CD4-positive, CD25-positive, alpha-beta regulatory T cell (primary cell): ENCODE measurements at places on chromosomes 1 and 21. TPM values are rescaled to one million over a fixed set of nuclear protein-coding genes. Genes with fewer than 3 reads are reported as not detected.

HSD11B1 gene
- total RNA-seq, result 0.47 TPM

LRRC39 gene
- 1.6 TPM for total RNA-seq

PLA2G4A gene
- total RNA-seq, result not detected

S1PR1 gene
- total RNA-seq, result 191 TPM

ZNF691 gene
- 5.3 TPM for total RNA-seq

DNA sequence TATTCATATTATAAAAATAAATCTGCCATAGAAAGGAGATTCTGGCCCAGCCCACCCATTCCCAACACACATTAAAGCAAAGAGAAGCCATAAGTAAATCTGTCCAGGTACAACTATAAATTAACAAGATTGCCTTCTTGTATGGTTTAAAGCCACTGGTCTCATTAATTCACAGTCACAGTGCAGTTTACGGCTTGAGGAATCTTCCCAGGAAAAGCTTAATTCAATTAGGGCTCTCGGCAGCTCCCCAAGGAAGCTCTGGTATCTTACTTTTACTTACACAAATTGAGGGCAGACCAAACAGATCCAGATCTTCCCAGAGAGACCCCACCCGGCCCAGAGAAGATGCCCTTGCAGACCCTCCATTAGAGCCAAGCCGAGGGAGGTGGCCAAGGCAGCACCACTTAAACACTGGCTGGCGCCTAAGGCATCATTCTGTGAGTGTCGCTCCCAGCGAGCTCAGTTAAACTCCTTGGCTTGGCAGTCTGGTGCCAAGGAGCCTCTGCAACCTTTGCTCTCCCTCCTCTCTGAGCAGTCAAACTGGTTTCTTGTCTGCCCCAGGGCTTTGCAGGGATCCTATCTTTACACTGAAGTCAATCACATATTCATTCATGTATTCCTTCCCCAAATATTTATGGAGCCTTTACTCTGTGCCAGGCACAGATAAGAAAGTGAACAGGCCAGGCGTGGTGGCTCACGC is 10.7 kb downstream of the SLC9A1 start:
- H3K27me3 ChIP-seq, result no peaks in the 10 kb centered on the region
- no peak for DNase-seq
- no peak overlapping the region for H3K4me3 ChIP-seq
- H3K27ac ChIP-seq, result no peak overlapping the region
- H3K36me3 ChIP-seq, result peaks cover 4% of the 10 kb centered on the region

DNA sequence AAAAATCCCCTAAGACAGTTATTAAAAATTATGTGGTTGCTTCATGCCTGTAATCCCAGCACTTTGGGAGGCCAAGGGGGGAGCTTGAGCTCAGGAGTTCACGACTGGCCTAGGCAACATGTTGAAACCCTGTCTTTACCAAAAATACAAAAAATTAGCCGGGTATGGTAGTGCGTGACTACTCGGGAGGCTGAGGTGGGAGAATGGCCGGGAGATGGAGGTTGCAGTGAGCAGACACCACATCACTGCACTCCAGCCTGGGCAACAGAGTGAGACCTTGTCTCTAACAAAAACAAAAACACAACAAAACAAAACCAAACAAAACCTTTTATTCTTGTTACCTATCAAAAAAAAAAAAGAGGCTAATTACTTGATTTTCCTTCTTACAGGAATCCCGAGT is 2.1 kb downstream of the ELK4 start:
- no peak for DNase-seq
- peaks cover 4% of the 10 kb centered on the region for H3K36me3 ChIP-seq

DNA sequence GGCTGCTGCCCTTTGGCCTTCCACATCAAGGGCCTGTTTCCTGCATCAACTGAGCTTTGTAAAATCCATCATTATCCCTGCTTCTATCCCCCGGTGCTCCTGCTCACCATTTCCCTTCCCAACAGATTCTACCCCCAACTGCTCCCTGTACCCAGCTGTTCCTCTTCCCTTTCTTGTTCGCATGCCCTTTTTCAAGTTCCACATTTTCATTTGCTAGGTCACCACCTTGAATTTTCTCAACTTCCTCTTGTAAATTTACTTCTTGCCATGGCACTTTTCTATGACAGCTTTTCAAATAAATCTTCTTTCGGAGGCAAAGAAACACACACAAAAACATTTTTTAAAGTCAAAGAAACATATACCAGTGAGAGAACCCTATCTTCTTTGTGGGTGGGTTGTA is 330.5 kb upstream of the ADGRL2 start:
- no peak overlapping the region for H3K4me3 ChIP-seq
- no peaks in the 10 kb centered on the region for H3K4me1 ChIP-seq
- H3K27me3 ChIP-seq, result no peaks in the 10 kb centered on the region
- DNase-seq, result no peak

GRCh38 chr1:70324683-70325082 is 29.8 kb downstream of the ANKRD13C start:
- no peaks in the 10 kb centered on the region for H3K4me1 ChIP-seq
- no peak overlapping the region for H3K27ac ChIP-seq
- DNase-seq, result no peak
- peaks cover 26% of the 10 kb centered on the region for H3K36me3 ChIP-seq
- H3K27me3 ChIP-seq, result no peaks in the 10 kb centered on the region
- no peak overlapping the region for H3K4me3 ChIP-seq

DNA sequence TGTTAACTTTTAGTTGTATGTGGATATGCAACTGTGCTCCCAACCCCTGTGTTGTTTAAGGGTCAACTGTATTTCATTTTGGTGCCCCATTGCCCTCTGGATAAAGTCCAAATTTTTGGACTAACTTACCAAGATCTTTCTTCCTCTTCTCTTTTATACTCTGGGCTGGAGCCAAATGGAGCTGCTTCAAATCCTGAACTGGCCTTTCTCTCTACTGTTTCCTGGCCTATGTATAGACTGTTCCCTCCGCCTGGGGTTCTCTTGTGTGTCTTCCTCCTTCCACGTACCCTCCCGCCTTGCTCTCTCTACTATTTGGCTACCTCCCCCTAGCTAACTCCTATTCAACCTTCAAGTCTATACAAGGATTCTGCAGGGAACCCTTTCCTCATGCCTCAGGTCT is 8.4 kb upstream of the CDC14A start:
- no peak overlapping the region for H3K4me3 ChIP-seq
- H3K36me3 ChIP-seq, result no peaks in the 10 kb centered on the region
- no peak for DNase-seq
- no peaks in the 10 kb centered on the region for H3K4me1 ChIP-seq

DNA sequence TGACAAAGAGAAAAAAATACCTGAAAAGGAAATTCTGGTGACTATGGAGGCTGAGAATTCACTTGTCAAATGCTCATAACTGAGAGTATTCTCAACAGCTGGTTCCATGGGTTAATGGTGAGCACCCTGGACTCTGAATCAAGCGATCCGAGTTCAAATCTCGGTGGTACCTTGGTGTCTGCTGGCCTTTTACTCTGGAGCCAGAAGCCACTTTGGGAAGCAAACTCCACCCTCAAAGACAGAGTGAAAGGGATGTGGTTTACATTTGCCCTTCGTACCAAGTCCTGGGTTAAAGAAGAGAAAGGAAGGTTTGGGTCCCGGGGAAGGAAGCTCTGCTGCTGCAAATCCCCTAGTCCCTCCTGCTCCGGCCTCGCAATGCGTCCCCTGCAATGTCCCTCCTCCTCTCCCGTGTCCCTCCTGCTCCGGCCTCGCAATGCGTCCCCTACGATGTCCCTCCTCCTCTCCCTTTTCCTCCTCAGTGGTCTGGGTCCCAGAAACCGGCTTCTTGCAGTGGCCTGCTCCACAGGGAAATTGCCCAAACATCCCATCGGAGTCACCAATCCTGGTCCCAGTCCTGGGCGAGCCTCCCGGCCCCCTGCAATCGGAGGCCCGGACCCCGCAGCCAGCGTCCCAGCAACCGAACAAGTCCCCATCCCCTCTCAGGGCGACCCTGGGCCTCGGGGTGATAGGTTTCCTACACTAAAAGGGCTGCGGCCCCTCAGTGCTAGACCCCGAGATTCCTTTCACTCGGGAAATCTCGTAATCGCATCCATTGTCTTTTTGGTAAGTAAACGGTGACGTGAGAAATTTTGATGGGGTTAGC is 129.4 kb downstream of the PPIAL4G start:
- H3K36me3 ChIP-seq, result no peaks in the 10 kb centered on the region
- H3K4me1 ChIP-seq, result no peaks in the 10 kb centered on the region
- H3K4me3 ChIP-seq, result no peak overlapping the region
- peaks cover 45% of the 10 kb centered on the region for H3K27me3 ChIP-seq

GRCh38 chr1:30778154-30778978 is 20.8 kb upstream of the LAPTM5 start:
- peaks cover 13% of the 10 kb centered on the region for H3K4me1 ChIP-seq
- no peak overlapping the region for H3K27ac ChIP-seq
- no peaks in the 10 kb centered on the region for H3K36me3 ChIP-seq
- H3K27me3 ChIP-seq, result no peaks in the 10 kb centered on the region

DNA sequence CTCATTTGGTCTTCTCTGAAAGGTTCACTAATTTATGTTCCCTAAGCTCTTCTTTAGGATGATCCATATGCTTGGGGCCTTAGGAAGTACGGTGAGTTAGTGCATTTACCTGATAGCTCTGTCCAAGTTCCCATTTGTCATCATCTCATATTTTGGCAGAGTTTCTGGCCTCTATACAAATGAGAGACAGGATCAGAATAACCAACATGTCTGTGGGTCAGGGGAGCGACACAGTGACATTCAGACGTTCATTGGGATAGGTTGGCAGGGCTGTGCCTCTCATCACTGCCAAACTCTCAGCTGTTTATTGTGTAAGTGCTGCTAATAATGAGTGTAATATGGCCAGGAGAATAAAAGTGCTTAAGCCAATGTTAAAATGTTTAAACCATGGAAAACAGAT is 561.1 kb upstream of the ZRANB2 start:
- no peak for DNase-seq
- no peak overlapping the region for H3K4me3 ChIP-seq
- no peaks in the 10 kb centered on the region for H3K36me3 ChIP-seq
- H3K27me3 ChIP-seq, result no peaks in the 10 kb centered on the region
- no peak overlapping the region for H3K27ac ChIP-seq
- H3K4me1 ChIP-seq, result no peaks in the 10 kb centered on the region

DNA sequence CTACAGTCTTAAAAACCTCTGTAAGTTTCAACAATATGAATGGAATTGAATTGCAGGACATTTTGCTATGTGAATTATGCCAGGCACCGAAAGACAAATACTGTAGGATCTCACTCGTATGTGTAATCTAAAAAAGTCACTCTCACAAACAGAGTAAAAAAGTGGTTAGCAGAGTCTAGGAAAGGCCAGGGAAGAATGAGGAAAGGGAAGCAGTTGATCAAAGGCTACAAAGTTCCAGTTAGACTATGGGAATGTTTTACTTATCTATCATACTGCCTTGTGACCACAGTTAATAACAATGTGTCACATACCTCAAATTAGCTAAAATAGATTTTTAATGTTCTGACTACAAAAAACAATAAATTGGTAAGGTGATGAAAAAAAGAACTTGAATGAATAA is 565.4 kb upstream of the BRINP3 start:
- H3K27ac ChIP-seq, result no peak overlapping the region
- no peak for DNase-seq
- H3K27me3 ChIP-seq, result no peaks in the 10 kb centered on the region
- H3K4me1 ChIP-seq, result no peaks in the 10 kb centered on the region
- no peak overlapping the region for H3K4me3 ChIP-seq
- H3K36me3 ChIP-seq, result no peaks in the 10 kb centered on the region
